ENCODE measurements at places on chromosomes 1 and 21.

GRCh38 chr1:8476006-8476405, 158.1 kb downstream of the SLC45A1 start:
- DNase-seq: no peak

DNA sequence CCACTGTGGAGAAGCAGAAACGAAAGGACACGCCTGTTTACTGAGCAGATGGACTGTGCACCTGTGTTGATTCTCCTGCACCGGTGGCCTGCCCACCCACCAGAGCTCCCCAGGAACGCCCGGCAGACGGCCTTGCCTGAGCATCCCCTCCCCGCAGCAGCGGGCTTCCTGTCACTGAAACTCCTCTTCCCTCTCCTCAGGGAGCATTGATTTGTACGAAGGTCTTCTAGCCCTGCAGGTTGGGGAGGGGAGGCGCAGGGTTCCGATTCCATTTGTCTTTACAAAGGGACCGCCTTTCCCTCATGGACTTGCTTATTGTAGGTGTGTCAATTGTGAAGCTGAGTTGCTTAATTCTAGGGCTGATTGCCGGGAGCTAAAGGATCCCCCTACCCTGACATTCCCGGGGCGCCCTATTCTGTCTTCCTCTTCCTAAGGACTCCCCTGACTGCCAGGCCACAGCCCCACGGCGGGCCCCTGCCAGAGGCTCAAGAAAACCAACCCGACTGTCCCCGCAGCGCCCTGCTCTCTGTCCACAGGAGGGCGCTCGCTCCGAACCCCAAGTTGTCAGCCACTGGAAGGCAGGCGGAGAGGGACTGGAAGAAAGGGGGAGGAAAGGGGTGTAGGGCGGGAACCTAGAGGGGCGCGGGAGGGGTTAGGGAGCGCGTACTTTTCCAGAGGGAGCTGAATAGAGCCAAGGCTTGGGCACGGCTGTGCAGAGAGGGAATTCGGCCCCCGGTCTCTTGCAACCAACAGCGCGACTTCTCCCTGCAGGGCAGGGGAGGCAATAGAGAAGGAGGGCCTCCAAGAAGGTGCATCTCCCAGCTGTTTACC, 2.8 kb downstream of the S100A6 start:
- DNase-seq: peak; percentile 56

DNA sequence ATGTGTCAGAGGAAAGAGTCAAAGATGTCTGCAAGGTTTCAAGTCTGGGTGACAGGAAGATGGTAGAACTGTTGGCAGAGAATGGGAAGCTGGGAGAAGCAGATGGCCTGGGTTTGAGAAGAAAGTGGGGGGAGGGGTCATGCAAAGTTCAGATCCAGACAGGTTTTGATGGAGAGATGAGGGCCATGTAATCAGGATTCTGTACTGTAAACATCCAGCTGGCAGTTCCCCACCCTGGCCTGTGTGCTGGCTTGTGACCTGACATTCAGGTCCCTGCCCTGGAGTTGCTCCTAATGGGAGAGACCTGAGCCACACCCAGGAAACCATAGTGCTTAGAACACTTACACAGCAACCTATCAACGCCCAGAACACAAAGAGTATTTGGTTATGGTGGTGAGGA, 15.6 kb upstream of the ETV3 start:
- no peak for DNase-seq

- DNase-seq: no peak
Observed at GRCh38 chr1:20508411-20508771, 440 bp upstream of the MUL1 start.

DNA sequence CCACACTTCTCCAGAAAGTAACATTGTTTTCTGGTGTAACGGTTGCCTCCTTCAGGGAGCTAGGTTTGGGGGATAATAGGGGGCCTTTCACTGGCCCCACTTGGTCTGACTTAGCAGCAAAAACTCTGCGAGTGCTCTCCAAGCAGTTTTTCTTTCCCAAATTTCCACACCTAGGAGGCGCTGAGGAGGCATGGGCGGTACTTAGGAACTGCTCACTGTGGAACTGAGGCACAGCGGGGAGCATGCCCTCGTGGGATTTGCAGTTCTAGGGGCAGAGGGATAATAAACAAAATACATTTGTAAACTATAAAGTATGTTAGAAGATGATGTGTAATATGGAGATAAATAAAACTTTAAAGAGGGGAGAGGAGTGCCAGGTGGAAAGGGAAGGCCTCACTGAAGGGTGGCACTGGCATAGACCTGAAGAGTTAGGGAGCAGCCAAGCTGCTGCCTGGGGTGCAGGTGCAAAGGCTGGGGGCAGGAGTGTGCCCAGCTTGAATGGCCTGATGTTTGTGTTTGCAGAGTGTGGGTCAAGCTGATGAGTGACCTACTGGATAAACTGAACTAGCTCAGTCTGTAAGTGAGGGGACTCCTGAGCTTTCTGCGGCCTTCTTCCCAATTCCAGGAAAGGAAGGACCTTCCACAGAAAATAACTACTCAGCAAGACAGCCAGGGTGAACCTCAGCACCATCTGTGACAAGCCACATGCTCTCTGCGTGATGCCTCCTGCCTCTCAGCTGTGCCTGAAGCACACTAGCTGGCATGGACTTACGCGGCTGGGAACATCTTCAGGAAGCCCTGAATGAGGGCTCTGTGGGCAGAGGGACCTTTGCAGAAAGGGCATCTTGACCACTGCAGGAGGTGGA, 1.9 kb downstream of the EPHX1 start:
- DNase-seq: no peak

DNA sequence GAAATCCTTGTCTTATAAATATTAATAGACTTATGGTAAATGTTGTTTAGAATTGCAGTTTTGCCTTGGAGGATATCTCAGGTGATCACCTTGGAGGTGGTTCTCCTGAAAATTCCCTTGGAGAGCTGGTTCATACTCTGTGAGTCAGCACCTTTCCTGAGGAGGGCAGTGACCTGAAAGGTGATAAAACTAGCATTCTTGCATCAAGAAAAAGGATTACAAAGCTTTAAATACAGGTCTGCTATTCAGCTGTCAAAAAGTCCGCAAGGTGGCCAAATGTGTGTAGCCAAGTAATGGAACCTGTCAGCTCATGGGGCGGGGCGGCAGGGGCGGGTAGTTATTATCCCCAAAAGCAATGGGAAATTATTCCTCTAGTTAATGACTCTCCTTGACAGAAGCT, 52.8 kb upstream of the EDARADD start:
- DNase-seq: no peak

DNA sequence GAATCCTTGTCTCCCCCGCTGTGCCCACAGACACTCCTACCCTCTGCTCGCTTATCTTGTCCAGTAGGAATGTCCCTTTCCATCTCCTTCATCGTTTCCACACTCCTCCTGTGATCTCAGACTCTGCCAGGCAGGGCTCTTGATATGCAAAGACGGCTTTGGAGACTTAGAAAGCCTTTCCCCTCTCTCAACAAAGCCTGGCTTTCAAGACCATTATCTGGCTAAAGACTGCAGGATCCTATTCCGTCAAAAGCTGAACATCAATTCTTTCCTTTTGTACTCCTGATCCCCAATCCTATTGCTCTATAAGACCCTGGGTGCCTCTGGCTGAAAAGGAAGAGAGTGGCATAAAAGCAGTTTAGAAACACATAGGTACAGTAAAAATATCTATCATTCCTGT, 63.9 kb downstream of the SDC3 start:
- DNase-seq: no peak

GRCh38 chr1:37325010-37325409, 149.4 kb upstream of the ZC3H12A start:
- no peak for DNase-seq

DNA sequence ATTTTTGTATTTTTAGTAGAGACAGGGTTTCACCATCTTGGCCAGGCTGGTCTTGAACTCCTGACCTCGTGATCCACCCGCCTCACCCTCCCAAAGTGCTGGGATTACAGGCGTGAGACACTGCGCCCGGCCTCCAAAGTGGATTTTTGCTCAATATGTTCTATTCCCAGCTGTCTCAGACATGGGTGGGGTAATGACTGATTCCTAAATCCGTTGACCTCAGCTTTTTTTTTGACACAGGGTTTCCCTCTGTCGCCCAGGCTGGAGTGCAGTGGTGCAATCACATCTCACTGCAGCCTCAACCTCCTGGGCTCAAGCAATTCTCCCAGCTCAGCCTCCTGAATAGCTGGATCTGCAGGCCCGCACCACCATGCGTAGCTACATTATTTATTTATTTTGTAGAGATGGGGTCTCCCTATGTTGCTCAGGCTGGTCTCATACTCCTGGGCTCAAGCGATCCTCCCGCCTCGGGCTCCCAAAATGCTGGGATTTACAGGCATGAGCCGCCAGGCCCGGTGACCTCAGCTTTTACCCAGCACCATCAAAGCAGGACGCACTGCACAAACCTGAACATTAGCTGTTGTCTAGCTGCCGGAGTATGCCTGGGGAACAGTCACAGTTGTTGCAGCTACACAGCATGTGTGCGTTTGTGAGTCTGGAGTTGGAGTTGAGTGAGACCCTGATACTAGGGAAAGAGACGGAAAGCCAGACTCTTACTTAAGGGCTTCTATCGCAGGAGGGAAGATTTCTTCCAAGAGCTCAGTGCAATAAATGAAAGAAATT, 43.7 kb upstream of the PSEN2 start:
- no peak for DNase-seq

DNA sequence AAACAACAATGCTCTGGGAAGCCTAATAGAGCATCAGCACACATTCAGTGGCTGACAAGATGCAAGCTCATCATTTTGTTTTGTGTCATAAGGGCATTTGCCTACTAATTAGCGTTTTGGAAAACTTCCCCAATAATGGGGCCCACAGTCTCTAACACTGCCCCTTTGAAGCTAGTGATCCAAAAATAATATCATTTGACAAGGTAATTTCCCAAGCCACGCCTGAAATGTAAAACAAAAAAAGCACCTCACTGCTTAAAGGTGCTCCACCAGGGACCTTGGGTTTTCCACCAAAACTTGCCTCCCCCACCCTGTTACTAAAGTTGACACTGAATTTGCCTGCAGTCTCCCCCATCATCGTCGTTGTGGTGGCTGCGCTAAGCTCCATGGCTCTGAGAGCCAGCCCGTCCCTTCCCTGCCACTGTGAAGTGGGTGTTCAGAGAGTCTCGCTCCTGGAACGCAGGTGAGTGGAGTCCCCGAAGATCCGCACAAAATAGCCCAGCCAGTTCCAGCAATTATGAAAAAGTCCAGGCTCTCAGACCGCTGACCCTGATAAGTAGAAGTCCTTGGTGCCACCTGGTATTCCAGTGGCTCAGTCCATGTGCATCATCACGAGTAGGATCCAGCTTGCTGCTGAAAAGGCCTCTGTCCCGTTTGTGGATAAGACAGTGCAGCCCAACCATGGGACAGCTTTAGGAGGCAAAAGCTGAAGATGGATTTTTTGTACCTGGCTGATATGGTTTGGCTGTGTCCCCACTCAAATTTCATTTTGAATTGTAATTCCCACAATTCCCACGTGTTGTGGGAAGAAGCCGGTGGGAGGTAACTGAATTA, 52.2 kb downstream of the RAB3GAP2 start:
- DNase-seq: no peak

GRCh38 chr1:170666541-170667254, 2.8 kb downstream of the PRRX1 start:
- DNase-seq: no peak

GRCh38 chr1:11787251-11787803, 18.4 kb downstream of the MTHFR start:
- peak; percentile 25 for DNase-seq

- DNase-seq: no peak
Observed at GRCh38 chr1:194181845-194182244, 995.4 kb upstream of the B3GALT2 start.

DNA sequence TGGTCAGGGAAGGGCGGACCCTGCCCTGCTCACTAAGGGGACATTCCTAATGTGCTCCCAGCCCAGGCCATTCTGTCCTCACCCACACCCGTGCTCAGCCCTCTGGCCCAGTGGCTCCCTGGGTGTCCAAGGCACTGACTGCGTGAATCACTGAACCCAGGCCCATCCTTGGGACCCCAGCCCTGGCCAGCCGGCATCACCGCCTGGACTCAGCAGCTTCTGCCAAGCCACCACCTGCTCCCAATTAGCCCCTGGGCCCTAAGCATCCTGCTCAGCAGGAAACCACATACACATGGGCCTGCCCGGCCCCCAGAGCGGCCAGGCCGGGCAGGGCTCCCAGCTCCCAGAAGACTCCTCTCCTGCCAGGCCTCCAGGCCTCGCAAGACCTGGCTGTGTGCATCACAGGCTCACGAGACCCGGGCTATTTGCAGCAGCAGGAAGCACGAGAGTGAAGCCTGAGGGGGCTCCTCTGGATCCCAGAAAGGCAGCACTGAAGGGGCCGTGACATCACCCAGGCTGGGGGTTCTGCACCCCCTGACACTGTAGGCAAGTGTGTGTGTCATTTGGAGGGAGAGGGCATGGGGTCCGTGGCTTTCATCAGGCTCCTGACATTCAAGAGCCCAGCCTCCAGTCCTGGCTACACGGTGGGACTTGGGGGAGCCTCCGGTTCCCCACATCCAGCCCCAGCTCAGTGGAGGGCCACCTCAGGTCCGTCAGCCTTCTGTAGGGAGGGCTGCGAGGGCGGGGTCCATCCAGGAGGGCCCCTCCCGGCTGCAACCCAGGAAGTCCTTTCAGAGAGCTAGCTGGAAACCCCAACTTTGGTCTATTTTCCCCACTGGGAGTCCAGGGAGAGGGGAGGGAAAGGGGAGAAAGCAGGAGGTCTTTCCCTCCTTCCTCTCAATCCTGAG, 1.6 kb downstream of the MFAP2 start:
- no peak for DNase-seq

DNA sequence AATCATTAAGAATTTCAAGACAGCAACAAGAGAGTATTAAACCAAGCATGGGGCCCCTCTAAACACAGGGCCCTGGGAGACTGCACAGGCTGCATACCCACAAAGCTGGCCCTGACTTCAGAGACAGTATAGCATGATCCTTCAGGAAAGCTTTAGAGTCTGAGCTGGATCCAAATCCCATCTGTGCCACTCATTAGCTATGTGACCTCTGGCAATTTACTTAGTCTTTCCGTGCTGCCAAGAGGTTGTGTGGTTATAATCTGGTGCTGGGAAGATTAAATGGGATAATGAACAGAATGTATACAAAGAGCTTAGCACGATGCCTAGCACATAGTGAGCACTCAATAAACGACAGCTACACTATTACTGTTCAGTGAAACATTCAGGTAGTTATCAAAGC, 4.0 kb downstream of the PHC2 start:
- no peak for DNase-seq

DNA sequence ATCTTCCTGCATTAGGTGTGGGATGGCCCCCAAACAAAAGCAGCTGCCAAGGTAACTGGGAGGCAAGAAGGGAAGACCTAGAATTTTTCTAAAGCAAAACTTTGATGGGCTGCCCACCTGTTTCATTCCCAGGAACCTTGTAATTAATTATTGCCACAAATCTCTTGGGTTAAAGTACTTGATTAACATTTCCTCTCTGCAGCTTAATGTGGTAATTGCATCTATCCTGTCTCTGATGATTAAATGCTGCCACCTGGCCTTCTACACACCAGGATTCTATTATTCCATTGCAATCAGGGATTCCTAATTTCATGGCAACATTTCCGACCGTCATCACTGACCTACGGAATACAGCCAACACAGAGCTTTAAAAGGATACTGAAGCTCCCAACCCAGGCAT, 68.3 kb upstream of the RC3H1 start:
- no peak for DNase-seq

- DNase-seq: no peak
Observed at GRCh38 chr1:20095564-20096434, 23.5 kb downstream of the PLA2G2D start.

GRCh38 chr1:162822391-162823200, 32.1 kb downstream of the HSD17B7 start:
- peak; percentile 8 for DNase-seq

- peak; percentile 77 for DNase-seq
Observed at GRCh38 chr1:218479436-218480115, 134.4 kb downstream of the TGFB2 start.

All from kidney glomerular epithelial cell (primary cell).